ELF-1 (cell line): ENCODE measurements at places on chromosomes 16 and 17.

- no peak for DNase-seq
Observed at GRCh38 chr17:357644-358043, 5.0 kb upstream of the RPH3AL start.

DNA sequence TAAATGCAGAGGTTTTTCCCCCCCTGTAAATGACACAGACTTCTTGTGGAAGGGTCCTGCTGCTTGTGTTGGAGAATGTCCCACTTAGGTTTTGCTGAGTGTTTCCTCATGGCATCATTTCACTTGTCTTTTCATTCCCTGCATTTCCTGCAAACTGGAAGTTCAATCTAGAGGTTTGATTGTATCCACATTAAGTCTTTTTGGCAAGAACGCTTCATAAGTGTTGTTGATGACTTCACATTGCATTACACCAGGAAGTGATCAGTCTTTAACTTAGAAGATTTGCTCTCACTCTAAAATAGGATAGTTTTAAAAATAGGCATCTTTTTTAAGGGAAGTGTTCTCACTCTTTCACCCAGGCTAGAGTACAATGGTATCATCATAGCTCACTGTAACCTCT, 67.2 kb downstream of the RPTOR start:
- DNase-seq: no peak

DNA sequence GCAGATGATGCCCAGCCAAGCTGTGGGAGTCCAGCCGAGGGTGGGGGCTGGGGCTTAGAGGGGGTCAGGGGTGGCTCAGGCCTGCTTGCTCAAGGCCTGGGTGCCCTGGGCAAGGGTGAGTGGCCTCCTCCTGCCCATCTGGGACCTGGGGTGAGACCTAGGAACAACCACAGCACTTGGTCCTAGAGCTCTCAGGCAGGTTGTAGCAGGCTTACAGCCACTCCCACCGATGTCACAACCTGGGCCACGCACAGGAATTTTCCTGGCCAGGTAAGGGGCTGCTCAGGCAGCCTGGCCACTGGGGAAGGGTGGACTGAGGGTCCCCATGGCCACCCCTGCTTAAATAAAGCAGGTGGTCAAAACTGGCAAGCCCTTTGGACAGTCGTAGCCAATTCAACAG, 6.3 kb upstream of the SREBF1 start:
- DNase-seq: no peak

GRCh38 chr17:58956997-58957724, 149.5 kb downstream of the TRIM37 start:
- no peak for DNase-seq

DNA sequence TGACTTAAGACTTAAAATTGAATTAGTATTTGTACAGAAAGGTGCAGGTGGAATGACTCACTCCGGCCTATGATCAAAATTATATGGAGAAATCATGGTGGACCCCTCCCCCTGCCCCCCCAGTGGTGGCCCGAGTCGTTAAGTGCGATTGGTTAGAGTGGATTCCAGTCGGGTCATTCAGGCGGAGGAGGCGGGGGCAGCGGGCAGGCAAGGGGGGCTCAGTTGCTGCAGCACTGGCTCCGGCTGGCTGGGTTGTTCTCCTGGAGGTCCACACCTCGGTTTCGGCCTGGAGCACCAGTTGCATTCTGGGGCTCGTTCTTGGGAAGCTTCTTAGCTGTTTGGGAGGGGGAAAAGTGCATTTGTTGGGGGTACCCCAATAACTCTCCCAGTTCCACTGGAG, 3.0 kb downstream of the HSPB9 start:
- no peak for DNase-seq

- DNase-seq: no peak
Observed at GRCh38 chr17:39972271-39972670, 8.3 kb upstream of the PSMD3 start.

GRCh38 chr17:40646791-40647623, 611 bp downstream of the SMARCE1 start:
- DNase-seq: peak; percentile 70

GRCh38 chr16:17469741-17470181, 999 bp downstream of the XYLT1 start:
- no peak for DNase-seq
